Activated CD4-positive, CD25-positive, alpha-beta regulatory T cell (primary cell): ENCODE measurements at places on chromosomes 4 and X.

DNA sequence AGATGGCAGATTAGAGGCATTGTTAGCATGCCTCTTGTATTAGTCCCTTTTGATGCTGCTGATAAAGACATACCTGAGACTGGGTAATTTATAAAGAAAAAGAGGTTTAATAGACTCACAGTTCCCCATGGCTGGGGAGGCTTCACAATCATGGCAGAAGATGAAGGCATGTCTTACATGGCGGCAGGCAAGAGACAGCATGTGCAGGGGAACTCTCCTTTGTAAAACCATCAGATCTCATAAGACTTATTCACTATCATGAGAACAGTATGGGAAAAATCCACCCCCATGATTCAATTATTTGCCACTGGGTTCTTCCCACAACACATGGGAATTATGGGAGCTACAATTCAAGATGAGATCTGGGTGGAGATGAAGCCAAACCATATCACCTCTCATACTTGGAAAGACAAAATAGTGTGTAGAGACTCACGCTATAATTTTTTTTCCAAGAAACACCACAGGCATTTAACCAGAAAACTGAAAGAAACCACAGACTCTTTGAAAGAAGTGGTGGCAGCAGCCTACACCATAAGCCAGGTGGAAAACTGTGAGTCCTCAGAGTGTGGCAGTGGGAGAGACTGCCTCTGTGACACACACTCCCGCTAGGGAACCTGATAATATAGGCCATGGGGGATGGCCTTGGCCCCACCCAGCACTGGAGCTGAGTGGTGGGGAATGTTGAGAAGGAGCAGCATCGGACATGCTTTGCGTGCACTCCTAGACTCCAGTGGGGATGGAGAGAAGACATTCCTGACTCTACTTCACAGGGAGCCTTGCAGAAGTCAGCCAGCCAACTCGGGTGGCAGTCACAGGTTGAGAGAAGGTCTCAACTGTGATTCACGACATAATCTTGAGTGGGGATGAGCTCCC lies 51.5 kb downstream of the SLC2A9 start:
- no peak for DNase-seq

DNA sequence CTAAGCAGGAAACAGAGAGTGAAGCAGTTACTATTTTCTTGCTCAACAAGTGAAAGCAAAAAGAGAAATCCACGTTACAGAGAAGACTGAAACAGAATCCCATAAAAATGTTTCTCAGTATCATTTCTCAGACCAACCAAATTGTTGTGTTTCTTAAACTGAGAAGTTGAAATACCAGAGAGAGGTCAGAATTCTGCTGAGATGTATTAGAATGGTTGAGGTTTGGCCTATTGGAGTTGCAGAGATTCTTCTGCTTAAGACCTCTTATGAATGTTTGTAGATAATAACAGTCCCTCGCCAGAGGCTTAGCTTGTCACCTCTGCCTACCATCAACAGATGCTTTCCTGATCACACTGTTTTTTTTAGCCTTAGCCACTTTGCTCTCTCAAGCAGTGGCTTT lies 481.4 kb downstream of the TRIML1 start:
- DNase-seq, result no peak

- no peak for DNase-seq
Observed at GRCh38 chr4:139175646-139176301, 1.2 kb downstream of the ELF2 start.

DNA sequence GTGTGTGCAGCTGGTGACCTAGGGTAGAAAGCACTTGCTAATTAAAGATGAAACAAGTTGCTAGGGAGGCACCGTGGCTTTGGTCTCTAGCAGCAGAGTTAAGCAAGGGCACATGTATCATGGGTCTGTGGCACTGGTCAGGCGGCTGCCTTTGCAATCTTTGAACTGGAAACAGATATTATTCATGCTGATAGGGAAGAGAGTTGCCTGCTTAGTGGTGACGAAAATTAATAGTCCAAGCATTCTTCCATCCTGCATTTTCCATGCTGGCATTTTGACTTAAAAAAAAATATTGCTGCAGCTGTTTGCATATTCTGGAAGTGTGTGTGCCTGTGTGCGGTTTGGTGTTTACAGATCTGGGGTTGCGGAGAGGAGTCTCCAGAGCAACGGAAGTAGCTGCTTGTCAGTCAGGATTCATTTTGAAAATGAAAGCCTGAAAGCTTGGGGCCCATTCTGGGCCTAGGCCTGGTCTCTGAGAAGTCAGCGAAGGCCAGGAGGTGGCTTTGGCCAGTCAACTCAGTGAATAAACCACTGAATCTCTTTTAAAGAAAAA lies 2.3 kb upstream of the SOWAHD start:
- DNase-seq, result no peak

DNA sequence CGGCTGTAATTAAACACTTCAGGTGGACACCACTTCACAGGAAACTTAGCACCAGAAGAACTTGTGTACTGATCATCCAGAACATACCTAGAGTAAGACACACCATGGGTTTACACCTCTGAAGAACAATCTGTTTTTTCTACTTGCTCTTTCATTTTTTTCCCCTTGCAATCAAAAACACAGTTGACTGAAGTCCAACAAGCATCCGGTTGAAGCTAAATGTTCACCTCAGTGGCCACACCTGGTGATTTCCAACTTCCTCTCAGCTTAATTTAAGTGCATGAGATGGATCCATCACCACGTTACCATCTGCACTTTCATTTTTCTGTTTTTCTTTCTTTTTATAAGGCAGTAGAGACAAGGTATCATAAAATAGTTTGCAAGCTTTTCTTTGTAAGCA lies 4.9 kb upstream of the TXK start:
- DNase-seq, result no peak

DNA sequence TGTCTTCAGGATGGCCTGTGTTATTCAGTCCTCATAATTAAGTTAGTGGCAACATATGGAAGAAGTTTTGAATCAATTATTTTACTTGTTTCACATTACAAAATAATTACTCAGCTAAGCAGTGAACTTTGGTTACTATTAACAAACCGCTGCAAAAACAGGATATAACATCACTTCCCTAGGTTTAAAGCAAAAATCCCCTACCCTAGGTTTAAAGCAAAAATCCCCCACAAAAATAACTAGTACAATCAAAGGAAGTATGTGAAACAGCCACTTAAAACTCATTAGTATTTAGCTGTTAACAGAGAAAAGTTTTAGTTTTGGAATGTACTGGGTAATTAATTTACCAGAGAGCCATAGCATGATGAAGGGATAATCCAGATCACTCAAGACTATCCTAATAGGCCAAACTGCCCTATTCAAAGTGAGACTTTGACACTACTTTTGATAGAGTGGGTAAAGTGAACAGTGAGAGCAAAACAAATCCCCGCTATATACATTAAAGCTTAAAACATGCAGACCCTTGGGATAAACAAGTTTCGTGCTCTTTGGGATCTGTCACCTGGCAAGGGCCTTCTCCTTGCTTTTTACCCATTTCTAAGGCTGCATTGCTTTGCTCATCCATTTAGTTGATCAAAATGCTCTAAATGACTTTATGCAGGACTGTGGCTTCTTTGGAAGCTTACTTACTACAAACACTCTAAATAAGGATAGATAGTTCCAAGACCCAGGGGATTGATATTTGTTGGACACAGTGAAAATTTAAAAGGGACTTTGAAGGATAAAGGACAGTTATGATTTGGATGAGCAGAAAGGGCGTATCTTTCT lies 36.4 kb upstream of the GPR174 start:
- DNase-seq, result no peak

- no peak for DNase-seq
Observed at GRCh38 chr4:6775746-6776145, 6.8 kb upstream of the KIAA0232 start.

DNA sequence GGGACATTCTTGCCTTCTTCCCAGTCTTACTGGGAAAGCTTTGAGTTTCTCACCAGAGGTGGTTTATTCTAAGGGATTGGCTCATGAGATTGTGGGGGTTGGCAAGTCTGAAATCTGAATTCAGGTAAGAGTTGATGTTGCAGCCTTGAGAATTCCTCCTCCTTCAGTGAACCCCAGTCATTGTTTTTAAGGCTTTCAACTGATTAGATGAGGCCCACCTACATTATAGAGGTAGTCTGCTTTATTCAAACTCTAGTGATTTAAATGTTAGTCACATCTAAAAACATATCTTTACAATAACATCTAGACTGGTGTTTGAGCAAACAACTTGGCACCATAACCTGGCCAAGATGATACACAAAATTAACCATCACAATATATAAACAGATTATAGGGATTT lies 156.5 kb upstream of the MED14 start:
- DNase-seq, result no peak

- no peak for DNase-seq
Observed at GRCh38 chrX:131057706-131058105, 440 bp upstream of the ARHGAP36 start.

GRCh38 chr4:113293043-113293560 lies 243.6 kb downstream of the ANK2 start:
- no peak for DNase-seq

DNA sequence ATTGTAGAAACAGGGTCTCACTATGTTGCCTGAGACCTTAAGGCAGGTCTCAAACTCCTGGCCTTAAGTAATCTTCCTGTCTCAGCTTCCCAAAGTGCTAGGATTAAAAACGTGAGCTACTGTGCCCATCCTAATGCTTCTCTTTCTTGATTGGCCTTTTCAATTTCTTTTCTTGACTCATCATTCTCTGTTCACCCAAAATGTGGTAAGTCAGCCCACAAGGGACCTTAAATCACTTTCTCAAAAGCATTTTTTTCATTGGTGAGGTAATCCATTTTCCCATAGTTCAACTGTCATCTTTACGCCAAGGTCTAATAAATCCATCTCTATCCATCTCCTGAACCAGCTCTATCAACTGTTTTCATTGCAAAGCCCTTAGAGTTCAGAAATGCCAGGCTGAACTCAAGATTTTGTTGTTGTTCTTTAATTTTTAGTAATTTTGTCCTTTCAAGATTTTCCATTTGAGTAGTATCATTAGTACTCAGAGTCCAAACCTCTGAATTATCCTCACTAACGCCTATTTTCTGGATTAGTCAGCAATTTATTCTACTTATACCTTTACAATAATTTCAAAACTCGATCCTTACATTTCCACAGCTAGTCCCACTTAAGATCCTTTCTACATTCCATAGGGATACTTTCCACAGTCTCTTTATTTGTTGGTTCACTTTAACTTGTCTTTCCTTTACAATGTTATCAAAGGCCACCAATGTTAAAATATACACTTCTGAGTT lies 528.6 kb downstream of the IL15 start:
- DNase-seq, result no peak

- no peak for DNase-seq
Observed at GRCh38 chr4:7971881-7972500, 32.3 kb upstream of the AFAP1 start.

- no peak for DNase-seq
Observed at GRCh38 chrX:47587906-47588735, 5.9 kb downstream of the TIMP1 start.

DNA sequence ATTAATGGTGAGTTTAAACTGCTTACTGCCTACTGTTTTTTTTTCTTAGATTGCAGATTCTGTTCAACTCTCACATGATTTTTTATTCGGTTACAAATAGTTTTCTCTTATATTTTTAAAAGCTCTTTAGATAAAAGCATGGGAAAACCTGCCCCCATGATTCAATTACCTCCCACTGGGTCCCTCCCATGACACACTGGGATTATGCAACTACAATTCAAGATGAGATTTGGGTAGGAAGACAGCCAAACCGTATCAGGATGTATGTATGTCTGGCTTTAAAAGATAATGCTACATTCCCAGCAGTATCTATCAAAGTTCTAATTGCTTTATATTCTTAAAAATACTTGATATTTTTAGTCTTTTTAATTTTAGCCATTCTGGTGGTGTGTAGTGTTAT lies 131.5 kb downstream of the JADE1 start:
- DNase-seq, result no peak

GRCh38 chr4:39975488-39976089 lies 2.1 kb downstream of the PDS5A start:
- DNase-seq, result no peak

- no peak for DNase-seq
Observed at GRCh38 chr4:123133397-123134050, 211.1 kb upstream of the NUDT6 start.

- no peak for DNase-seq
Observed at GRCh38 chr4:111761531-111761930, 383.7 kb upstream of the FAM241A start.

DNA sequence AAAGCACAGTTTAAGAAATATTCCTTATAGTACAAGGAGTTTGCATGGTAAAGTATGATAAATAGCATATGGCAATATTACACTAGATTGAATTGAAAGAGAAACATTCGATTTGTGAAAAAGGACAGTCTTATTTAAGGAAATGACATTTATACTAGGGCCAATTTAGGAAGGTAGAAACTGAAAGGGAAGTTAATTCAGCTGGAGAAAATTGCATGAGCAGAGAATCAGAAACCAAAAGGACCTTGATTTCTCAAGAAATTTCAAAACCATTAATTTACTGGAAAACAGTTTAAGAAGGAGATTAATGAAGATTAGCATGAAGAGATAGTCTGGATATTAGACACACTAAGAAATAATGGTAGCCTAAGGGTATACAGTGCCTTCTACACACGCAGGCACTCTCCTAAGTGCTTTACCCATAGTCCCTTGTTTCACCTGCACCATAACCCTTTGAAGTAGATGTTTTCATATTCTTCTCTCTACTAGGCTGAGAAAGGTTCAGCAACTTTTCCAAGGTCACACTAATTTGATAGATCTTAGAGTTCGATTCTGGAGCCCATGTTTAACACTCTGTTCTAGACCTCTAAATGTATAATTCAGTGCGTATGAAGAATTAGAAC lies 259.1 kb upstream of the SLIT2 start:
- DNase-seq, result no peak

DNA sequence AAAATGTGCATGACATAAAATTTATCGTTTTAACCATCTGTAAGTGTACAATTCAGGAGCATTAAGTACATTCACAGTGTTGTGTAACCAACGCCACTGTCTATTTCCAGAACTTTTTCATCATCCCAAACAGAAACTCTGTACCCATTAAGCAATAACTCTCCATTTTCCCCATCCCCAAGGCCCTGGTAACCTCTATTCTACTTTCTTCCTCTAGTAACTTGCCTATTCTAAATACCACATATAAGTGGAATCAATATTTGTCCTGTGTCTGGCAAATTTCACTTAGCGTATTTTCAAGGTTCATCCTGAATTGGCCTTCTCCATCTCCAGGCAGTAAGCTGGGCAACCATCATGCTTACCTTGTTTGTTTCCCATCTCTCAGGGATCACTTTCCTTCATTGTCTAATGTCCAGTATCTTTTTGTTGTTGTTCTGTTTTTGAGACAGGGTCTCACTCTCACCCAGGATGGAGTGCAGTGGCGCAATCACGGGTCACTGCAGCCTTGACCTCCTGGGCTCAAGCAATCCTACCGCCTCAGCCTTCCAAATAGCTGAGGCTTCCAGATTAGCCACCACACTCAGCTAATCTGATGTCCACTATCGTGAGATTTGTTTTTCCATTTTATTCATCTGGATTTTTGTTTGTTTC lies 17.7 kb upstream of the GRIPAP1 start:
- no peak for DNase-seq
